ENCODE measurements at places on chromosomes 3 and 15.
A peak's percentile ranks its signal among the peaks of the same experiment; 100 is the strongest.

DNA sequence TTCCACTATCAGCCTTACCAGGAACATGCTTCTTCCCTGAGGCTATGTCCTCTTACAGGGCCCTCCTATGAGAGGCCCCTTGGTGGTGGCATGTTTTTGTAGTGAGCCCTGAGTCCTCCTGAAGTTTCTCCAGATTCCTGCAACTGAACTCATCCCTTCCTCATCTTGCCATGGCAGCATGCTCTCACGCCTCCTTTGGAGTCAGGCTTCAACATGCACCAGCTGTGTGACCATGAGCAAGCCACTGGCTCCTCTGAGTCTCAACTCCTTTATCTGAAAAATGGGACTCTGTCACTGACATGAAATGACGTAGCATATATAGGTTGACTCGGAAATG lies 216.3 kb upstream of the TLE3 start:
- no peak for DNase-seq

- DNase-seq, result peak; percentile 23
These were observed 138.8 kb upstream of the PLXND1 start for GRCh38 chr3:129745253-129745652.

DNA sequence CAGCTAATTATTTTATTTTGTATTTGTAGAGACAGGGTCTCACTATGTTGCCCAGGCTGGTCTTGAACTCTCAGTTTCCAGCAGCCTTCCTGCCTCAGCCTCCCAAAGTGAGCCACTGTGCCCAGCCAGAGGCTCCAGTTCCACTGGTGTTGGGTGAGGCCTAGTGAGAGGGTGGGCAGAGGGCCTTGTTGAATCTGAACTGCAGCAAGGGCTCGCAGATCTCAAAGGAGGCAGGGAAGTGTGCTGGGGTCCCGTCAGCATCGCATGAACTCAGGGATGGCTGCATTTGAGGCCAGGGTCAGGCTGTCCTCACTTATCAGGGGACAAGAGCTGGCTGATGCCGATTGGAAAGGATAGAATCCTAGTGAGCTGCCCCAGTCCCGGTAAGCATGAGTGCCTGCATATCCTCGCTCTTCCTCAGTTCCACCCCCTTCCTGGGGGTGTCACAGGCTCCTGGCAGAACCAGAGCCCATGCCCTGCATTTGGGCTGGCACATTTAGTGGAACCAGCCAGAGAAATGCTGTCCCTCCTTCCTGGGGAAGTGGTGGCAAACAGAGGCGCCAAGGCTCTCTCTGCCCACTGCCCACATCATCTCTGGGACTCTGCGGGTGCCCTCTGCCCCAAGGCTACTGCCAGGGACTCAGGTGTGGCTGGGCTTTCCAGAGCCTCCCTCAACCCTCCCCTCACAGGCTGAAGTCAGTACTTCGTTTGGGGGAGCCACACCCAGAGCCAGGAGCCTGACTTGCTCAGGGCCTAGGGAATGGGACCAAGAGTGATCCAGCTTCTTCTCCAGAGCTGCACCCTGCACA lies 24.1 kb downstream of the ALS2CL start:
- DNase-seq, result no peak

DNA sequence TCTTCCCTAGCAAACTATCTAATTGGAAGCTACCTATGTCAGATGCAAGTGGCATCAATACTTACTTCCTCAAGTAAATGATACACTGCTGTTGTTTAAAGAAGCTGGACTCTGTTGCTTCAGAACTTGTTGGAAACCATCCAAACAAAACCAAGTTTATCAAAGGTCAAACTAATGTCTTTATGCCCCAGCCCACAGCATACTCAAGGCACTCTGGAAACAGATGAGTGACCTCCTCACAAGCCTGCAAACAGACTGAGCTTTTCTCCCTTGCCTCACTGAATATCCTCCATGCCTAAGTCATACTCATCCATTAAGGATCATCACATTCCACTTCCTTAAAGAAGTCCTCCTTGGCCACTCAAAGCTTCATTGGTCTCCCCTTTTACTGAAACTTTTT lies 107.4 kb upstream of the ACP3 start:
- DNase-seq, result no peak

DNA sequence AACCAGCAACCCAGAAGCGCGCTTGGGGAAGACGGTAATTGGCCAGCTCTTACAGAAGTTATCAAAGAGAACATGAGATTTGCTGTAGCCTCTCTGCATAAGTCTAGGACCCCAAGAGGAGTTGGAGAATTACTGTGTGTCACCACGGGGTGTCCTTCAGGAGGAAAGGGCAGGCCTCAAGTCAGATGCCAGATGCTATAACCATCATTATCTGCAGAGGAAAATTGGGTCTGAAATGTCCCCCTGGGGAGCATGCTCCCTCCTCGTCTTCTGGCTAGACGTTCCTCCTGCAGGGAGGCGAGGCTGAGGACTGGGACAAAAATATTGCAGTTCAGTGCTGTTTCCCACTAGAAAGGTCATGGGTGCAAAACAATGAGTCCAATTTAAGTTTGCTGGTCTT lies 380.5 kb upstream of the CFAP20DC start:
- no peak for DNase-seq

DNA sequence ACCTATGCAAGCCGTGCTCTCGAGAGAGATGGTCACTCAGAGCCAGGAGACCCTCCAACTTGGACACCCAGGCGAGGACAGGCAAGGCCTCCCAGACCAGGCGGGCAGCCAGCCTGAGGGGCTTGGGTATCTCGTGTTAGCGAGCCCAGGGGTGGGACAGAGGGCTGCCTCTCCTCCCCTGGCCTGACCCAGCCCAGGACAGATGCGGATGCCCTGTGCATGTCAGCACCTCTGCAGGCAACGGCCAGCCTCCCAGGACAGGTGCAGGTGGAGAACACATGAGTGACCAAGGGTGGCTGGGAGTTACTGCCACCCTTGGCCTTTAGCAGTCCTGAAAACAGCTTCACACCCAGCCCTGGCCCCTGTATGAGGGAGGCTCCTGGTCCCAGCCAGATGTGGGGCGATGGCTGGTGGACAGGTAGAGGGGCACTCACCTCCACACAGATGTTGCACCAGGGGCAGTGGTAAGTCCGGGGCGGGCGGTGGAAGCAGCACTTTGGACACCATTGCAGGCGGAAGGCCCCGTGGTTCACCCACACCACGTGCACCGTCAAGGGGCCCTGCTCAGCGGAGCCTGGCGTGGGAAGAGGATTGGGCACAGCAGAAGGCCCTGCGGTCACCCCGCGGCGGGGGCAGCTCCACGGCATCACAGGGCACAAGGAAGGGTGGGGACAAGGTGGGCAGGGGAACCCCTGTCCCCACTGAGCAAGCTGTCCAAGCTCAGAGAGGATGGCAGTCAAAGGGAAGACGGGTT lies 2.1 kb downstream of the ZDHHC19 start:
- no peak for DNase-seq

- DNase-seq, result no peak
These were observed 20.7 kb upstream of the PPARG start for GRCh38 chr3:12268049-12268735.
